ENCODE measurements at places on chromosomes 12 and 14.

DNA sequence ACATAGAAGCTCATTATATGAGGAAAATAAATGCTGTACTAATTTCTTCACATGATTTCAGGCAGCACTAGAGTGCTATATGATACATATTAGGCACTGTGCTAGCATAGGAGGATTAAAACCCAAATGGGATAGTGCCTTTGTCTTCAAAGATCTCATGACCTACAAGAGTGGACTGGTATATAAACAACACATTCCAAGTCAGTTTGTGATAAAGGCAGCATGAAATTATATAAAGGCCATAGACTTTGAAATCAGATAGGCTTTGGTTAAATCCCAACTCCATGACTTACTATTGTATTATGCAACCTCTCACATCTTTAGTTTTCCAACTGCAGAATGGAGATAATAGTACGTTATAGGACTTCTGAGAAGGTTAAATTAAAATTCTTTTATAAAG, 179.7 kb downstream of the RAD51B start:
- DNase-seq = no peak

DNA sequence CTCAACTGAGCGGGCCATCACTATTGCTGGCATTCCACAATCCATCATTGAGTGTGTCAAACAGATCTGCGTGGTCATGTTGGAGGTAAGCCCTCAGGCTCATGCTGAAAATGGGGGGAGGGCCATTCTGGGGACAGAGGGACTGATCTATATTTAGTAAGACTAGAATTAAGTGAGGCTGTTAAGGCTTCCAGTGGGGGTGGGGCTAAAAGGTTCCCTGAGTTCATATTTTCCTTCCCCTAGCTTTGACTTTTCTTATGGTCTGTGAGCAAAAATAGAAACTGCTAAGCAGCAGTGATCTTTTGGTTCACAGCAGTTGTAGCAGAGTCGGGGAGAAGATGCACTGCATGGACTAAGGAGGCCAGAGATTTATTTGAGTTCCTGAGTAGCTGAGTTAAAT, 9.2 kb downstream of the PCBP2 start:
- no peak for DNase-seq

DNA sequence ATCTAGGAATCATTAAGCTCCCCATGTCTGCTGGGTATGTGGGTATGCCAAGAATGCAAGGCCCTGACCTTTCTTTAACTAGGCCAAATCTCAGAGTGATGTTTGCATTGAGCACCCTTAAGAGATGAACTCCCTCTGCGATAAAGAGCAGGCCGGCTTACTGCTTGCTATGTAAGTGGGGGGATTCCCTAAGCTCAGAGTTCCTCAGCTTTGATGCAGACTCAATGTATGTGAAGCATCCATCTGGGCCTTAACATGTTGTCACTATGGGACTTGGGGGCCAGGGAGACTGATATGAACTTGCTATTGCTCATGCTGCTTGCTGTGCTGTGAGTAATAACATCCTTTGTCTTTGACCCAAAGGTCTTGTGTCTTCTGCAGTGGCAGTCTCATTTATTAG, 149.7 kb downstream of the C12orf75 start:
- no peak for DNase-seq

DNA sequence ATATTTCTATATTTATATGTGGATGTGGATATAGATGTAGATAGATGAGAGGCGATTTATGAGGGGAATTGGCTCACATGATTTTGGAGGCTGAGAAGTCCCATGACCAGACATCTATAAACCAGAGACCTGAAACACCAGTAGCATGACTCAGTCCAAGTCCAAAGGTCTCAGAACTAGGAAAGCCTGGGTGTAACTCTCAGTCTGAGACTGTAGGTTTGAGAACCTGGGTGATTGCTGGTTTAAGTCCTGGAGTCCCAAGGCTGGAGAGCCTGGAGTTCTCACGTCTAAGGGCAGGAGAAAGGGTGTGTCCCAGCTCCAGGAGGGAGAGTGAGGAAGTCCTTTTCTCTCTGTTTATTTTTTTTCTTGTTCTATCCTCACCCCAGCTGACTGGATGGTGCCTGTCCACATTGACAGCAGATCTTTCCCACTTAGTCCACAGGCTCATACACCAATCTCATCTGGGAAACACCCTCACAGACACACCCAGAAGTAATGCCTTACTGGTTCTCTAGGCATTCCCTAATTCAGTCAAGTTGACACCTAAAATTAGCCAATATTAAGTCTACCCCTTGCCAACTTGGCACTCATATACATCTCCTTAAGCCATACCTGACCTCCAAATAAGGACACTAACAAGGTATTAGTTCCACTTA, 45.4 kb downstream of the EMP1 start:
- no peak for DNase-seq

DNA sequence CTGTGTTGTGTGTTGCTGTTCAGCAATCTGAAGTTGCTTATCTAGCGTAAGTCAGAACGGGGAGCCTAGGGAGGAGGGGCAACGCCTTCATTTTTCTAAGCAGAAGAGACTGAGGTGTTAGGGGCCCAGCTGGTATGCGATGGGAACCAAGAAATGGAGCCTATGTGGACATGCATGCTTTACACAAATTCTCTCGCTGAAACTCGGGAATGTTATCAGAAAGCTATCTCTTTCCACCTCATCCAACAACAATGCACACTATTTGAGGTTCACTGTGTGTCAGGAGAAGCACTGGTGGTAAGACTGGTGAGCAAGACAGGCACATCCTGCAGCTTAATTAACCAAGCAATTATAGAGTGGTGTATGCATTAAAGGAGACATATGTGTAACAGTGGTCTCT, 89.7 kb downstream of the NRXN3 start:
- DNase-seq = no peak

- DNase-seq = no peak
Measured at GRCh38 chr12:109727039-109727723, 13.6 kb downstream of the FAM222A start.

- no peak for DNase-seq
Measured at GRCh38 chr14:104799244-104800014, 1.5 kb upstream of the ZBTB42 start.

GRCh38 chr14:82298811-82299210, 765.2 kb upstream of the SEL1L start:
- DNase-seq = no peak

- DNase-seq = no peak
Measured at GRCh38 chr14:44286201-44286600, 220.9 kb downstream of the FSCB start.

- DNase-seq = no peak
Measured at GRCh38 chr12:49903351-49903699, 375 bp downstream of the FAIM2 start.

DNA sequence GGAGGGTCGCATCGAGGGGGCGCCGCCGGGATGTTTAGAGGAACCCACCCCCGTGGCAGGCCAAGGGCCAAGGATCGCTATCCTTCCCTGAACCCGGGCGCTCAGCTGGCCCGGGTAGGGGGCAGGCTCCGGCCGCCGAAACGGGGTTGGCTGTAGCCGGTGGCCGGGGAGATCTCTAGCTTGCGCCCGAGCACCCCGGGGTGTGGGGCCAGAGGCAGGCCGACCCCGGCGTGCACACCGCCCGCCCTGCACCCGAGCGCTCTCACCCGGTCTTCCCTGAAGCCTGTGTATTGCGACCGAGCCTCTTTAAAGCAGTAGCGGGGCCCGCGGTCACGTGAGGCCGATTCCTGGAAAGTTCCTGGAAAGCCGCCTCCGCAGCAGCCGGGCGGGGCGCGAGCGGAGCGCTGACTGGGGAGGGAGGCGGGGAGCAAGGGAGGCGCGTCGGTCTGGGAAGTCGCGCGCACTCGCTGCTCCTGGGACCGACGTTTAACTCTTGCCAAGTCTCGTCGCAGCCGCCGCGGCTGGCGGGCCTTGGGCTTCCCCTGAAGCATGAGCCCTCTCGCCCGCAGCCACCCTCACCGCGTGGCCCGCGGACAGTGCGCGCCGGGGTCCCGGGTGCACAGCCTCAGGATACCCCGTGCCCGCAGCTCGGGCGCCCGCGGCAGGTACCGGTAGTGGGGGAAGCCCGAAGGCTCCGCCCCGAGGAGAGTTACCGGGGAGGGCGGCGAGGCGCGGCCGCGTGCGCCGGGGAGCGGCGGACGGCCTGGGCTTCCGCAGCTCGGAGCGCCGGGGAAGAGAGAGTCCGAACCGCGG, 1.7 kb upstream of the SOCS2 start:
- DNase-seq = peak; percentile 37

- no peak for DNase-seq
Measured at GRCh38 chr14:71701990-71702389, 230.2 kb upstream of the RGS6 start.

DNA sequence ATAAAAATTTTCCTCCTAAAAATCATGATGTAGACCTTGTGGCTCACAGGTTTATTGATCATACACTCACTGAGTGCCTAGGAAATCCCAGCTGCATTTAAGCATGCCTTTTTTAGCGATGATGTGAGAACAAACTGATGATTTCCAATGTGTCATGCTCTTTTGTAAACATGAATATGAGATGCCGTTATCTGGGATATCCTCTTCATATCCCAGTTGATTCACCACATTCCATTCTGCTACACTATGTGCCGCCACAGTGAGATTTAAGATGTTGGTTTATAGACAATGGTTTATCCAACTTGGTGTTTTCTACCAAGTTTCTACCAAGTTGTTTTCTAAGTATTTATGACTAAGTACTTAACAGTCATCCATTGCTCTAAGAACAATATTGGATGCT, 5.2 kb downstream of the OR4E1 start:
- peak; percentile 27 for DNase-seq

- DNase-seq = no peak
Measured at GRCh38 chr14:81447021-81447764, 47.1 kb upstream of the STON2 start.

- no peak for DNase-seq
Measured at GRCh38 chr12:106141452-106141851, 2.7 kb upstream of the NUAK1 start.

- DNase-seq = no peak
Measured at GRCh38 chr12:33012226-33012625, 115.6 kb upstream of the PKP2 start.

GRCh38 chr14:49733836-49734235, 34.1 kb upstream of the KLHDC2 start:
- DNase-seq = no peak

GRCh38 chr12:4563336-4563735, 1.3 kb downstream of the DYRK4 start:
- DNase-seq = no peak

- DNase-seq = no peak
Measured at GRCh38 chr12:107761502-107761904, 566 bp upstream of the PRDM4 start.

GRCh38 chr12:71472441-71472911, 32.9 kb downstream of the LGR5 start:
- DNase-seq = no peak

DNA sequence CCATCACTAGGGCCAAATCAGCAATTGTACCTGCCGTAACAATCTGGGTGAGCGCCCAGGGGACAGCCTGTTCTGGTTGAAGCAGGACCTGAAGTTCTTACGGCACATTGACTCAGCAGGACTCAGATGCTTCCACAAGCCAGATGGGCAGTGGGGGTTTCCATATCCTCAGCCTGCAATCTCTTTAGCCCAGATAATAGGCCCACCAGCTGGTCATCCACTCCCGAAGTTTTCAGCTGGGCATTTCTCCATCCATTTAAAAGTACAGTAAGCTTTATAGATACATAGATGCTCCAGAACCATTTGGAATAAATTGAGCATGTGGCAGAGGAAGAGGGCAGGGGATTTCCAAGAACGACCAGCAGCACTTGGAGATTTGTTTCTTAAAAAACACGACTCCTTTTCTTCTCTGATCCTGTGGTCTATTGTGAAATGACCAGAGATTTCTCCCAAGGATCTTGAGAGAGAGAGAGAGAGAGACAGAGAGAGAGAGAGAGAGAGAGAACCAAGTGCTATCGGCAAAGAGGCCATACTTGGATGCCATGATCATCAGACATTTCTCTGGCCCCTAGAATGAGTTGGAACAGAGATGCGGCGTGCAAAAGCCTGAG, 74.8 kb upstream of the PLXNC1 start:
- DNase-seq = no peak

GRCh38 chr12:94198872-94199271, 50.5 kb downstream of the PLXNC1 start:
- DNase-seq = no peak

DNA sequence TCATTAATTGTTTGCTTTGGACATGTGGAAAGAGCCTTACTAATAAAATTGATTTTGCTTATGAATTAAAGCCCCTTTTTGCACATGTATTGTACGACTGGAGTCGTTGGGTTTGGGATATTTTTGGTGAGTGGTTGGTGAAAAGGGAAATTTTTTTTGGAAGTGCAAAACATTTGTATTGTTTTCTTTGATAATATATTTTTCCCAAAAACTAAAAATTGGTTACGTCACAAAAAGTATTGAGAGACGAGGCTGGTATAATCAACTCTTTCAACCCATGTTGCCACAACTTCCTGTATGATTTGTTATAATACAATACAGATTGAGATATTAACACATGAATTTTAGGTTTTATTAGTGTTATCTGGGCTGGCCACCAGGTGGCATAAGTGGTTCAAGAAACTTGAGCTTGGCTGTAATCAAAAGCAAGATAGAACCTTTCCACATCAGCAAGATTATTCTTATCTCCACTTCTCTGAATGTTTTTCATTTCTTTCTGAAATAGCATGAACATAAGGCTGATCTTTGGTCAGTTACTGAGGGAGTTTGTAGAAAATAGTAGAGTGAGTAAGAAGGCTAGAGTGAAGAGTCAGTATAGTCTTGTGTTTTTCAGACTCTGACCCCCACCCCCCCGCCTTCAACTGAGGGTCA, 8.7 kb downstream of the NGDN start:
- DNase-seq = peak; percentile 47

DNA sequence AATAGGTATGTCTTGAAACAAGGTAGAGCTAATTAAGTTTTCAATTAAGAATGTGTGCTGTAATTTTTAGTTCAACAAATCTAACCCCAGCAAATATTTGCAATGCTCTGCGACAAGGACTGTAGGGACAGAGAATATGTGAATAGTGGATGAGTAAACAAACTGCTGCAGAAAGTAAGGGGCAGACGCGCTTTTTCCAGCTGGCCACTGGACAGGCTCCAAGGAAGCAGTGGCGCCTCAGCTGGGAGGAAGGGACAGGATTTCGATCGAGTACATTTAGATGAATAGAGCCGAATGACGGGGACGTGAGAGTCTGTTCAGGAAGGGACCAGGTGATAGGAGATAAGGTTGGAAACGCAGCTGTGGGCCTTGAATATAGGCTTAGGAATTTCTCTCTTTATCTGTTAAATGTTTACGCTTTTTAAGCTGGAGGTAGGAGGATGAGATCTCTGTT, 69.3 kb downstream of the ELK3 start:
- DNase-seq = peak; percentile 41
